ENCODE measurements at places on chromosomes 16 and 17.
A peak's percentile ranks its signal among the peaks of the same experiment; 100 is the strongest.

- no peak for DNase-seq
These were observed 900.0 kb upstream of the GOT2 start for GRCh38 chr16:59634004-59634579.

GRCh38 chr17:32157225-32157624 lies 14.9 kb downstream of the RHOT1 start:
- no peak for DNase-seq

GRCh38 chr17:3666516-3666915 lies 1.9 kb downstream of the TAX1BP3 start:
- DNase-seq: no peak

GRCh38 chr17:45234641-45235415 lies 13.1 kb downstream of the FMNL1 start:
- peak; percentile 44 for DNase-seq

DNA sequence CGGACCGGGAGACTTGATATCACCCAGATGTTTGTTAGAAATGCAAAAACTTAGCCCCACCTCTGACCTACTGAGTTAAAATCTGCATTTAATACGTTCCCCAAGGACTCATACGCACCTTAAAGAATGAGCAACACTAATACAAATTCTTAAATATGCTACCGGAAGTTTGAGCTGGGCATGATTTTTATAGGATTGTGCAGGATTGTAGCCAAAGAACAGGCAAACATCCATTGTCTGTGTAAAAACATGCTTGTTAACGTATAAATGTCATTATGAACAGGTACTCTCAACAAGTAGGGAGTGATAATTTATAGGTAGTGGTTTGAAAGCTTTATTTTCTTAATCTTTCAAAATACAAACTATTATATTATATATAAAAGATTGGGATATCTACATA lies 22.3 kb upstream of the COX10 start:
- no peak for DNase-seq

DNA sequence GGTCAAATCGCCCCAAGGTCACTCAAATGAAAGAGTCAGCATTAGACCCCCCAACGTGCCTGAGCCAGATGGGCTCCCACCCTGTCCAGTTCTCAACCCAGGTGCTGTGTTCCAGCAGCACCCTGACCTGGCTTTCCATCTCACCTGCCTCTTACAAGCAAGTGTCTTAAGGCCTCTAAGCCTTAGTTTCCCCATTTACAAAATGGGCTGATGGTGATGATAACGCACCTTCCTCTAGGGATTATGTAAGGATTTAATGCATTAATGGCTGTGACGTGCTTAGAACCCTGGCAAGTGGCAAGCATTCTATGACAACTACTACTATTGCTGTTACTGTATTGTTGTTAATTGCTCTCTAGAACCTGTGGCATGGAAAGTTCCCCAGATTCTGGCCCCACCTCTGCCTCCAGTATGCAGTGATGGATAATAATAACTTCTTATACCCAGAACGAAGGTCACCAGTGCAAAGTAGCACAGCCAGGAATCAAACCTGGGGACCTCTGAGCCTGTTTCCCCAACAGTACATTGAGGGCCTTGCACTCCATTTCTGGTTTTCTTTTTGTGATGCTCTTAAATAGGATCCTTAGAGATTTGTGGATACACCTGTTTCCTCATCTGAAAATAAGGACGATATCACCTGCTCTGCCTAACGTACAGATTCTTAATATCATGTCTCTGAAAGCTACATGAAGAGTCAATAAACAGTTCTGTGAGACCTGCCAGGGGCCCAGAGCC lies 3.3 kb upstream of the SLC25A39 start:
- DNase-seq: no peak

- no peak for DNase-seq
These were observed 114.3 kb downstream of the ABCC1 start for GRCh38 chr16:16063683-16064082.

DNA sequence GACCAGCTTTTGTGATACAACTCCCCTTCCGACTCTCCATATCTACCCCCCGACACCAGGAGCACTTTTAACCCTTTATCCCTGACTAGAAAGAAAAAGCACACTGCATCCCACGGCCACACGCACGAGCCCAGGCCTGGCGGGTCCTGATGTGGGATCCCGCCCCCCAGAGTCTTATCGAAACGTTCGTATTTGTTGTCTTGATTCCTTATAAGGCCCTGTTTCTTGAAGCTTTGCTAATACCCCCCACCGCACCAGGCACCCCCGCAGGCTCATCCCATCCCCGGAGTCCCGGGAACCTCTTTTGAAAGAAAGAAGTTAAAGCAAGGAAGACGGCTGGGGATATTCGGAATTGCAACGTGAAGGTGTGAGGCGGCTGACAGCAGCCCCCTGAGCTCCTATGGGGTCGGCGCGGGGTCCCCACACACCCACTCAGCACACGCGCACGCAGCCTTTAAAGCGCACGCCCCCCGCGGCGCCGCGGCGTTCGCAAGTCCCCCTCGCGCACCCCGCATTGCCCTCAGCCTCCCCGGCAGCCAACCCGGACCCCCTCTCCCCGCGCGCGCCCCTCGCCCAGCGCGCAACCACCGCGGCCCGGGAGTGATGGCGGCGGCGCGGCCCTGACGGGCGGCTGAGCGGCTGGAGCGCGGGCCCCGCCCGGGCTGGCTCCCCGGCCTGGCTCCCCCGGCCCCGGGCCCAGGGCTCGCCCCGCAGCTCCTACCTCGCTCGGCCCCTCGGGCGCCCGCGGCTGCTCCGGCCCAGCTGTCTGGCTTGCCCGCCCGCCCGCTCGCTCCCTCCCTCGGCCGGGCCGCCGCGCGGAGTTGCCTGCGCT lies 448 bp downstream of the STAT5B start:
- peak; percentile 38 for DNase-seq

GRCh38 chr16:26371349-26371869 lies 679.6 kb downstream of the HS3ST4 start:
- no peak for DNase-seq

DNA sequence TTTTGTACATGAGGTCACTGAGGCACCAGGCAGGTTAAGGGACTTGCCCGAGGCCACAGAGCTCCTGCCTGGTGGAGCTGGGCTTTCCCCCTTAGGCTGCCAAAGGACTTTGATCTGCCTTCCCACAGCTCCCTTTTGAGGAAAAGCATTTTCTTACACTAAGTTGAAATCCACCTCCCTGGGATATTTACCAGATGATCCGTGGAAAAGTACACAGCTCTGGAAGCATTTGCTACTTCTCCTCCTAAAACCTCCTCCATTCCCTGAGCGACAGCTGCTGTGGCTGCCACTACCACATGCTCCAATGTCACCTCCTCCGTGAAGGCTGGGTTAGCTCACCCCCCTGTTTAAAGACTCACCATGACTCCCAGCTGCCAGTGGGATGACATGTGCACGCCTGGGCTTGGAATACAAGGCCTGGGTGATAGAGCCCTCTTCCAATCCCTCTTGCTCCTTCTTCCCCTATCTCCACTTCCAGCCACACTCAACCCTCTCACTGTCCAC lies 1.2 kb upstream of the MPRIP start:
- no peak for DNase-seq

GRCh38 chr17:14471052-14471451 lies 170.2 kb downstream of the HS3ST3B1 start:
- DNase-seq: no peak

GRCh38 chr16:77434530-77435271 lies at the start of gene ADAMTS18:
TSS of gene ADAMTS18 (minus strand) at chr16:77435034. CDS start at chr16:77434695, 339 bp downstream.
- DNase-seq: no peak

DNA sequence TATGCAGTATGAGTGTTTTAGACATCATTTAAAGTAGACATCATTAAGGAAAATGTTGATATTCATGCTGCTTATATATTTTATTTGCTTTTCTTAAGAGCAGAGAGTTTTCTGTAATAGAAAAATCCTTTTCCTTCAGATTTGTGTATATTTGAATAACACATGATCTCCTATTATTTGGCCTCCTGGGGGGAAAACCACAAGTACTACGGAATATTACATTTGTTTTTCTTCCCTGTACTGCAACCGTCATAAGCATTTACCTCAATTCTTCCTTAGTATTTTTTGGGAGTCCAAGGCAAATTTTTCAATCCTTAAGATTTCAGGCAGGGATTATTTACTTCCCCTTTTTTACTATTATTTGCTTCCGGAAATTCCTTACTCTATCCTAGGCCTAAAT lies 6.0 kb downstream of the RSPRY1 start:
- DNase-seq: no peak

GRCh38 chr17:21113049-21113690 lies 13.6 kb upstream of the DHRS7B start:
- no peak for DNase-seq

- DNase-seq: no peak
These were observed 21.6 kb upstream of the CACNG5 start for GRCh38 chr17:66813296-66813695.

DNA sequence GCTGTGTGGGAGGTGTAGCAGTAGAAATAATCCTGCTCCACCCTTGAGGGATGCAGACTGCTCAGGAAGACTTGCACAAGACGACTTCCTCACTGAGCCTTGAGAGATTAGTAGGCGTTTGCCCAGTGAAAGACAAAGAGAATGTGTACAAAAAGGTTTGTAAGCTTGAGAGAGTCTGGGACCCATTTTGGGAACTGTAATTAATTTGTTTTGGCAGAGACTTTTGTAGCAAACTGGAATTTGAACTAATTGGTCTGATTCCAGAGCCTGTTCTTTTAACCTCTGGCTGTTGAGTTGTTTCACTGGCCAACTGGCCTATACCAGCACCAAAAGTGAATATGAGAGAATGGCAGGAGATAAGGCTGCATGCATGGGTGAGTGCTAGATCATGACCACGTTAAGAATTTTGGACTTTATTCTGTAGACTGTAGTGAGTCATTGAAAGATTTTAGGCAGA lies 75.5 kb downstream of the AATF start:
- DNase-seq: no peak

- no peak for DNase-seq
These were observed 4.8 kb upstream of the SHISA9 start for GRCh38 chr16:12896562-12896961.

DNA sequence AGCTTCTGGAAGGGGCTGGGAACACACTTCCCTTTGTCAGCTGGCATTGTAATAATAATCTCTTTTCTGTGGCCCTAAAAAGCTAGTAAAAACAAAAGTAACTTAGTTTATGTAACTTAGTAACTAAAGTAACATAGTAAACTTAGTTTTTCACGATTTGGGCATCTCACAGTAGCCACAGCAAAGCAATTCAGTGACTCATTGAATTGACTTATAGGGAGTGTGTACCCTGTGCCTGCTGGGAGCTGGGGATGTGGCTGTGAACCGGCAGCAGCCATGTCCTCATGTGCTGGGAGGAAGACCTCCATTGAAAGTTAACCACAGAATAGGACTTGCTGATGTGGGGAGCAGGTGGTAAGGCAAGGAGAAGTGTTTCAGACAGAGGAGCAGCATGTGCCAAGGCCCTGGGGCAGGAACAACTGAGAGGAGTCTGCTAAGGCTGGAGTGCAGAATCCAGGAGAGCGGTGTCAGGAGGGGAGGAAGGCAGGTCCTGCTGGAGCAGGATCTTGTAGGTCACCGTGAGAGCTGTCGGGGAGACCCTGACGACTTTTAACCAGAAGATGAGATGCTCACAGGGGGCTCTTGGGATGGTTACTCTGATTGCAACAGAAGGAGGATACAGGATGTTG lies 112.8 kb downstream of the PLCG2 start:
- no peak for DNase-seq

- DNase-seq: no peak
These were observed 150.5 kb upstream of the SOX9 start for GRCh38 chr17:71970312-71970711.

GRCh38 chr16:49489686-49490320 lies 116.2 kb downstream of the C16orf78 start:
- no peak for DNase-seq

DNA sequence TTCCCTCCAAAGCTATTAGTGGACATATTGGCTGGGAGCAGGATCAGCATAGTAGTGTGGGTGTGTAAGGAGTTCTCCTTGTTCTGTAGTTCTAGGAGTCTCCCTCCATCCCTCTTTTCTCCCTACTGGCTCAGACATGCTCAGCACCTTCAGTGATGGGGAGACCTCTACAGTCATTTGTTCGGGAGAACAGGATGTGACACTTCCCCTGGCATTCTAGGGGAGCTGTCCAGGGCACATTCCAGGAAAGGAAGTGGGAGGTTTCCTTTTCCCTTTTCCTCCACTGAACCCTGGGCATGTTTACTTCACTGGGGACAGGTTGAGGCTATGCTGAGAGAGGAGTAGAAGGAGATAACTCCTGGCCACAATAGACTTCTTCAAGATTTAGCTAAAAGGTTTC lies 86.5 kb downstream of the MYH13 start:
- DNase-seq: no peak

DNA sequence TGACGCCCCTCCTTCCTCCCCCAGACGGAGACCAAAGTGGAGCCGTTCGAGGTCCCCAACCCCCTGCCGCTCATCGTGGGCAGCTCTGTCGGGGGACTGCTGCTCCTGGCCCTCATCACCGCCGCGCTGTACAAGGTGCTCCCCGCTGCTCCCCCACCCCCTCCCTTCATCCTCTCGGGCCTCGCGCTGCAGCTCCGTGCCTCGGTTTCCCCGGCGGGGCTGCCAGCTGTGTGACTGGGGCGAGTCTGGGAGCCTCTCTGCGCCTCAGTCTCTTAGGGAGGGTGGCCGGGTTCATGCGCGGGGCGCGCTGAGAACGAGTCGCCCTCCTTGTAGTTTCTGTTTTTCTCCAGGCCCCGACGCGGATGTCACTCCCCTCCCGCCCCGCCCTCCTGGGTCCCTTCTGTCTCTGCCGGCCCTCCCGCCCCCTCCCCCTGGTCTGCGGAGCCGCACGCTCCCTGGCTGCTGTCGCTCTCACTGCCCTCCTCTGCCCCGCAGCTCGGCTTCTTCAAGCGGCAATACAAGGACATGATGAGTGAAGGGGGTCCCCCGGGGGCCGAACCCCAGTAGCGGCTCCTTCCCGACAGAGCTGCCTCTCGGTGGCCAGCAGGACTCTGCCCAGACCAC lies 23.7 kb upstream of the ITGAX start:
- DNase-seq: no peak
